ENCODE measurements at places on chromosomes 7 and 10. TPM values are rescaled to one million over a fixed set of nuclear protein-coding genes. Genes with fewer than 3 reads are reported as not detected.

DNA sequence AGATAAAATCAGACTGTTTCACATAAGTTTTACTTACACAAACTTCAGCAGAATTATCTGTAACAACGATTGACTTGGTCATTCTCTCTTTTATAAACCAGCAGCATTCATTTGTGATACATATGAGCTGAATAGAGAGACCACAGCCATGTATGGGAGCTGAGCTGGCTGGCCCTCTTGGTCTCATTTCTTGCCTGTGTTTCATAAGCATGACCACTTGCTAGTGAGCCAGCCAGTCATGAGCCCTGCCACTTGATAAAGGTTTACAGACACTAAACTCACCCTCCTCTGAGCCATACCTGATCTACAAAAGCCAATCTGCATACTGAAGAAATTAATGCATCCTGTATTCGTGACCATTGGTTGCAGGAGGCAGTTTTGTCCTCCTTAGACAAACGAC, 82.1 kb downstream of the PKD1L1 start:
- DNase-seq: no peak

DNA sequence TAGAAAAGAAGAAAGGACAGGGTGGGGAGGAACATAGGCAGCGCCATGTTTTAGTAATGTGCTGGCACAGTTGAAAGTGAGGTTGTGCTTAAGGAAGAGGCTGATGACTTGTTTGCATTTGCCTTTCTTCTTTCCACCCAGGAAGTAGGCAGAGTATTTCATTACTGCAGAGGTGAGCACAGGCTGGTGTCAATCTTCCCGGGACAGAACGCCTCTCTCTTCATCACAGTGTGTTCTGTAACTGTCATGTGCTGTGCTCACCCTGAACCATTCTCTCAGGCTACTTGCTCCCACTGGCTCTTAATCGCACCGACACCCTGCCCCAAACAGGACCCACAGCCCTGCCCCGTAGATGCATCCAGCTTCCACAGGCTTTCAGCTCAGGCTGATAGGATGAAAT, 135.8 kb upstream of the YAE1 start:
- DNase-seq: no peak

DNA sequence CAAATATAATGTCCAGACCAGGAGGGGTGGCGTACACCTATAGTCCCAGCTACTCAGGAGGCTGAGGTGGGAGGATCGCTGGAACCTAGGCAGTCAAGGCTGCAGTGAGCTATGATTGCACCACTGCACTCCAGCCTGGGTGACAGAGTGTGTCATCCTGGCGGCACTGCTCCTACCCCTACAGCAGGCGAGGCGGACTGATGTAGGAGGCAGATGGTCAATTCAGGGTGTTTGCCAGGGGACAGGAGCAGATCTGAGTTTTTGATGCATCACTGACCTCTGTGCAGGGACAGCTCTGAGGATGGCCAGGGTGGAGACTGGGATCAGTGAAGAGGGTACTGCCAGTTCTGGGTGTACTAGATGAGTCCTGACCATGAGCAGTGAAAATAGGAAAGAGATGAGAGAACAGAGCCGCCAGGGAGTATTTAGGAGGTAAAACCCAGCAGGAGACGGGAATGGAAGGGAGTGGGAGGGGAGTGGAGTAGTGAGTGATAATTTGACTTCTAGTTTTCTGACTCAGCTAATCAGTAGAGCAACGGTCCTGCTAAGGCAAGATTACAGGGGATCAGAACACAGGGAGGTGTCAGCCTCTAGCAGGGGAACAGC, 75.3 kb downstream of the HIP1 start:
- DNase-seq: no peak

DNA sequence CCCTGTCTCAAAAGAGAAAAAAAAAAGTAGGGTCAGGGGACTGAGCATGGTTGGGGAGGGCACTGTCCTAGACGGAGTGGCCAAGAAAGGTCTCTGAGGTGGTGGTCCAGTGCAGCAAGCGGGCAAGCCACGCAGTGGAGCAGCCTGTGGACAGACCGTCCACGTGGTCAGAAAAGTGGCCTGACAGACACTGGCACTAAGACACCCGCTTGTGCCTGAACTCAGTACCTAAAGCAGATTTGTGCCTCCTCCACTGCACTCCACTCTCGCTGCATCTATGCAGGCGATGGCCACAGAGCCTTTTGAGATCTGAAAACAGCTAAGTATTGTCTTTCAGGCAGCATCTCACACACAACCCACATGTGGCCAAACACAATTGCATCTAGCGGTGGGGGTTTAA, 8.8 kb downstream of the ASB10 start:
- DNase-seq: no peak

- DNase-seq: no peak
Observed at GRCh38 chr10:21061982-21062381, 164.9 kb upstream of the NEBL start.

Gene FAS
- polyA plus RNA-seq: 78.4 TPM

- DNase-seq: no peak
Observed at GRCh38 chr7:1845536-1846311, 175.6 kb downstream of the ELFN1 start.

- no peak for DNase-seq
Observed at GRCh38 chr10:102275343-102275742, 30.0 kb downstream of the GBF1 start.

Gene MUC3A
- polyA plus RNA-seq: not detected

- DNase-seq: no peak
Observed at GRCh38 chr10:108957681-108958080, 965.6 kb downstream of the XPNPEP1 start.

DNA sequence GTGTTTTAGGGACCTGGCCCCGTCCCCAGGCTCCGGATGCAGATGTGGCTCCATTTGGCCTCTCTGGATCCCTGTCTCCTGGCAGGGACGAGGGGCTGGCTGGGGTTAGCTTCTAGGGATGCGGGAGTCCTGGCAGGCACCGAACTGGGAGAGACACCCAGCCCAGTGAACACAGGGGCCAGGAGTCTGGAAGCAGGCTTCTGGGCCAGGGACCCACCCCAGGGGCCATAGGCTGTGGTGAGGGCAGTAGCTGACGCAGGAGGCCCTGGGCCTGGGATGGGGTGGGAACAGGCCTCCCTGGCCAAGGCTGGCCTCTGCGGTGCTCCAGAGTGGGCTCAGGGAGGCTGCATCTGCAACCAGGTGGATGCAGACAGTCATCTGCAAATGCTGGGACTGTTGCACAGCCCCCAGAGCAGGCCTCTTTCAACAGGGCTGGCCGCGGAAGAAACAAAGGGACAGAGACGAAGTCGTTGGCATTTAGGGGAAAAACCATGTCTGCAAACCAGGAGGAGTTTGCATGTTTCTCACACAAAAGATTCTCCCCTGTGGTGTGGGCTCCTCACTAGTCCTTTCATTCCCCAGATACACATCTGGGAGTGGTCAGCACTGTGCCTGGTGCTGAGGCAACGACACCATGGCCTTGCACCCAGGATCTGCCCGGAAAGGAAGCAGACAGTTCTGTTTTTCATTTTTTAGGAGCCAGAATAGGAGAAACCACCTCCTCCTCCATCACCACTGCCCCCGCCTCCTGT, 36.4 kb upstream of the ZNF488 start:
- no peak for DNase-seq

DNA sequence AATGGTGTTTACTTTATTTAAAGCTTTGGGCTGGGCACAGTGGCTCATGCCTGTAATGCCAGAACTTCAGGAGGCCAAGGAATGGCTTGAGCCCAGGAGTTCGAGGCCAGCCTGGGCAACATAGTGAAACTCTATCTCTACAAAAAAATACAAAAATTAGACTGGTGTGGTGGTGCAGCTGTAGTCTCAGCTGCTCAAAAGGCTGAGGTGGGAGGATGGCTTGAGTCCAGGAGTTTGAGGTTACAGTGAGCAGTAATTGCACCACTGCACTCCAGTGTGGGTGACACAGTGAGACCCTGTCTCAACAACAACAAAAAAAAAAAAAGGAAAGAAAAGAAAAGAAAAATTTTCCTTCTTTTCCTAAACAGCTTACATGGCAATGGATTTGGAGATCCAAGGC, 22.0 kb downstream of the SLC16A9 start:
- no peak for DNase-seq

- no peak for DNase-seq
Observed at GRCh38 chr7:157445956-157446295, 109.1 kb downstream of the DNAJB6 start.

Gene POLR2J3
- polyA plus RNA-seq: 40.8 TPM

DNA sequence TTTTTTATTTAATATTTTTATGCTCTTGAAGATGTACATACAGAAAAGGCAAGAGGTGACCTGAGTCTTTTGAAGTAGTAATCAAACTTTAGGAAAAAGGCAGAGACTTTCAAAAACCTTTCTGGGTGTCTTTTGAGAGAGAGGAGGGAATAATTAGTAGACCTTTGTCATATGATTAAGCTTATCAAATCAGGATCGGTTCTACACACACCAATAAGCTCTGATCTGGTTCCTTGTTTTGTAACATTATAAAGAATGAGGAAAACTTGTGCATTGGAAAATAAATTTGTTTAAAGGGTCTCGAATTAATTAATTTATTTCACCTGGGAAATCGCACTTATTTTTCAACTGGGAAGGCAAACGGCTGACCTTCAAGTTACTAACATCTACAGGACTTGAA, 11.9 kb downstream of the TWIST1 start:
- no peak for DNase-seq

- no peak for DNase-seq
Observed at GRCh38 chr10:3185386-3185785, 12.8 kb upstream of the PITRM1 start.

GRCh38 chr7:68485253-68485917, 1112.9 kb upstream of the AUTS2 start:
- no peak for DNase-seq

DNA sequence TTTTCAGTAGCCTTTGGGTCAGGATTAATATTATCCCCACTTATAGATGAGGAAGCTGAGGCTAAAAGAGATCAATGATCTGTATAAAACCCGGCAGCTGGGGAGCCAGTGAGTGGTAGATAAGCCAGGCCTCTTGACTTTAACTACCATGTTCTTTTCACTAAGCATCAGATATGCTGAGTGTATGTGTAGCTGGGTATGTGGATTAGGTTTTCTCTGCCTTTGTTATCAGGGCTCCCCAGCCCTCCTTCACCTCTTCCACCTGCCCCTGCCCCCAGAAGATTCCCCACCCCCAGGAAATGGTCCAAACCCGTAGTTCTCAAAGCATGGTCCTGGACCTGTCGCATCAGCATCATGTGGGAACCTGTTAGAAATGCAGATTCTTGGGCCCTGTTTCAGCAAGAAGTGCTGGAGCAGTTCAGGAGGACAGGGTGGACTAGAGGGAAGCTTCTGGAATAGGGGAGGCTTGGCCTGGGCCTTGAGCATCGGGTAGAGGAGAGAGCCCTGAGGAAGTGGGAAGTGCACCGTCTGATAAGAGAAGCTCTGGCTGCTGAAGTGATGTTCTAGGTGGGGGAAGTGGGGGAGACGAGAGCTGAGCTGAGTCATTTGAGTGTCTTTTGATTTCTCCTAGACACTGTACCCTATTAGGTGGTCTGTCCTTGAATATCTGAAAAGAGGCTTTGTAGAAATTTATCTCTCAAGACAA, 101.3 kb downstream of the HIF1AN start:
- DNase-seq: no peak

Gene UPK3B
- not detected for polyA plus RNA-seq

DNA sequence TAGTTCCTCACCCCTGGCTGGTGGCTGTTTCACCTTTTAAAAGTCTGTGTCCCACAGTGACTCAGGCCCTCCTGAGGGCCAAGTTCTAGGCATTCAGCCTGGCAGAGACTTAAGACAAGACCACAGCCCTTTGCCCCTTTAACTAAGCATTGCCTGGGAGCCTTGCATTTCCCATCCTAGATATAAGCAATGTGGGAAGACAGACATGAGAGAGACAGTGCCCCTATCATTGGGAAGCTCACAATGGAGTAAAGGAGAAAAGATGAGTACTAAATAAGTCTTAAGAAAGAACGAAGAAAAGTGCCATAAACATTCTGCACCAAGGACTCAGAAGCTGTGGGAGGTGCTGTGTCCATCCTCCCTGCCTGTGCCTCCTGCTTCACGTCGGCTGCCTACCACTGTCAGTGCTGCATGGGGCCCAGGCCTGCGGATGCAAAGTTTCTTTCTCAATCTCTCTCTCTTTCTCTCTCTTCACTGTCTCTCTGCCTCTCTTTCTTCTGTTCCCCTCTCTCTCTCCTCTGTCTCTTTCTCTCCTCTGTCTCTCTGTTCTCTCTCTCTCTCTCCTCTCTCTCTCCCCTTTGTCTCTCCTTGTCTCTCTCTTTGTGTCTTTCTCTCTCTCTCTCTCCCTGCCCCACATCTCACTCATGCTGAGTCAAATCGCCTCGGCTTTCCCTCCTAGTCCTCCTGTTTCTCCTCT, 21.5 kb downstream of the GPRIN2 start:
- DNase-seq: no peak

DNA sequence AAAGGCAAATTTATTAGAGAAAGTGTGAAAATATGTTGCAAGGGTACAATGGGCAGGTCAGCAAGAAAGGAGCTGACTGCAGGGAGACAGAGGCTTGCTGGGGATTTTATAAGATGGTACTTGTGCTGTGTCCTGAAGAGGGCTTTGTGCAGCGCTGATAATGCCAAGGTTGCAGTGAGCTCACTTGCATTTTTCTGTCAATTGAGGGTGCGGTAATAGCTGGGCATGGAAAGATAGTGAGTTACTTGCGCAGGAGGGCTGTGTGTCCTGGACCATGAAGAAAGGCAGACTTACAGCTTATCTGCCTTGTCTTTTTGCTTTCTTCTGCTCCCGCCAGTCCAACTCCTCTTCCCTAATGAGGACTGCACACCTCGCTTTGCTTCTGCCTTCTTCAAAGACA, 12.5 kb downstream of the CDC123 start:
- no peak for DNase-seq

Gene GTPBP4
- 34.9 TPM for polyA plus RNA-seq

- DNase-seq: no peak
Observed at GRCh38 chr10:15843695-15844094, 16.6 kb downstream of the MINDY3 start.

- DNase-seq: no peak
Observed at GRCh38 chr7:10657837-10658236, 315.8 kb upstream of the PHF14 start.

GRCh38 chr10:27783660-27784059, 38.0 kb upstream of the MKX start:
- peak; percentile 11 for DNase-seq

Gene LOXL4
- polyA plus RNA-seq: 41.0 TPM

- no peak for DNase-seq
Observed at GRCh38 chr7:120603366-120603765, 254.6 kb downstream of the TSPAN12 start.

DNA sequence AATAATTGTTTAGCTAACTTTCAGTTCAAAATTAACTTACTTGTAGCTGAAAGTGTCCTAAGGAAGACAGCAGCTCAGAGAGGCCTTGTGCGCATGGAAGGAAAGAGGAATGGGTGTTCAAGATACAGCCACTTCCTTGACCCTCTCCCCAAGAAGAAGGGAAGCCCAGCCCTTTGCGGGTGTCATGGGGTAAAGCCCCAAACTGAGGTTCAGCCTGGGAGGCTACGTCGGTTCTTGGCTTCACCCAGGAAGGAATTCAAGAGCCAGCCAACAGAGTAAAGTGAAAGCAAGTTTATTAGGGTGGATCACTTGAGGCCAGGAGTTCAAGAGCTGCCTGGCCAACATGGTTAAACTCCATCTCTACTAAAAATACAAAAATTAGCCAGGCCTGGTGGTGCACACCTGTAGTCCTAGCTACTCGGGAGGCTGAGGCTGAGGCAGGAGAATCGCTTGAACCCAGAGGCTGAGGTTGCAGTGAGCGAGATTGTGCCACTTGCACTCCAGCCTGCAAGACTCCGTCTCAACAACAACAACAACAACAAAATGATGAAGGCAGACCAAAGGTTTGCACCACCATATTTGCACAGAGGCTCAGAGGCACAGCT, 15.9 kb downstream of the GPRIN2 start:
- no peak for DNase-seq

Gene ACSM6
- polyA plus RNA-seq: not detected

- DNase-seq: no peak
Observed at GRCh38 chr10:117311261-117311660, 64.0 kb downstream of the PDZD8 start.

Gene LBX1
- polyA plus RNA-seq: not detected
